ENCODE measurements at places on chromosomes 5 and 9.
A peak's percentile ranks its signal among the peaks of the same experiment; 100 is the strongest.

- no peak for DNase-seq
Measured at GRCh38 chr5:95102080-95102479, 182.8 kb downstream of the MCTP1 start.

- no peak for DNase-seq
Measured at GRCh38 chr9:110541950-110542349, 37.6 kb downstream of the SVEP1 start.

DNA sequence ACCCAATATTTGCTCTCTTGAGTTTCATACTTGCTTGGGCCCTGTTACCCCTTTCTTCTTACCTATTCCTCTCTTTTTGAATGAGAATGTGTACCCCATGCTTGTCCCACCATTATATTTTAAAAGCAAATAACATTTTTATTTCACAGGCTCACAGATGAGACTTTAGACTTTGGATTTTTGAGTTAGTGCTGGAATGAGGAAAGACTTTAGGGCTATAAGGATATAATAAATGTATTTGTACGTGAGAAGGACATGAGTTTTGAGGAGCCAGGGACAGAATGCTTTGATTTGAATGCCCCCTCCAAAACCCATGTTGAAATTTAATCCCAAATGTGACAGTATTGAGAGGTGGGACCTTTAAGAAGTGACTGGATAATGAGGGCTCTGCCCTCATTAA lies 33.1 kb upstream of the TNPO1 start:
- no peak for DNase-seq

DNA sequence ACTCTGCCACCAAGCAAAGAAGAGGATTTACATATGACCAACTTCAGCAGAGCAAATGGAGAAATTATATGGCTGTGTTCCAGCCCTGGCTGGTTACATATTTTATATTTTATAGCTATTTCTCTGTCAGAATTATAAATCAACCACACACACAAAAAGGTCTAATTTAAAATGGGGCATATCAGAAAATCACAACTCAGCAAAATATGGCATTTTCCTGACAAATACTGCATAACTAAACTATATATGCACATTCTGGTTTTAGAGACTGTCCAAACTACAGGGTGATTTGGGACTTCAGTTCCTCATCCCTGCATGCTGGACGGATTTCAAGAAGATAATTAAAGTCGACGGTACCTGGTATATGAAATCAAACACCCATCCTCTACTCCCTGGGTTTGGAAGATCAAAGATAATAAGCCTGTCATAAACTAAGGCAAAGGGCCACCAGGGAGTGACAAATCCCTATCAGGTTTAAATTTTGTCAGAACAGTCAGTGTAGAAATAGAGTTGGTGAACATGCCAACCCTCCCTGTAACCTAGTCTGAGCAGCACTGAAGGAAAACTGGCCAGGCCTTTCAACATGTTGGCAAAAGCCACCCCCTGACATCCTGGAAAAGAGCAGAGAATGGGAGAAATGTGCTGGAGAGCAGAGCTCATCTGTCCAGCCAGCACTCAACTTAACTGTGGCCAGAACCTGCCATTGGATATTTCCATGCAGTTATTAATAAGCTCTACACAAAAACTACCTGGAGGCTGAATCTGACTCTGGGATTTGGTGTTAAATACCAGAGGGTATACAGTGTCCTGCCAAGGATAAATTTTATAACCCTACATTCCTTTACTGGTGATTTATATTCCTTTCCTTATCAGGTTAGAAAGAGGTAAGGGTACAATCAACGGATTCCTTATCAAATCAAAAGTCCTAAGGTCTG lies 235.7 kb downstream of the ENC1 start:
- no peak for DNase-seq

DNA sequence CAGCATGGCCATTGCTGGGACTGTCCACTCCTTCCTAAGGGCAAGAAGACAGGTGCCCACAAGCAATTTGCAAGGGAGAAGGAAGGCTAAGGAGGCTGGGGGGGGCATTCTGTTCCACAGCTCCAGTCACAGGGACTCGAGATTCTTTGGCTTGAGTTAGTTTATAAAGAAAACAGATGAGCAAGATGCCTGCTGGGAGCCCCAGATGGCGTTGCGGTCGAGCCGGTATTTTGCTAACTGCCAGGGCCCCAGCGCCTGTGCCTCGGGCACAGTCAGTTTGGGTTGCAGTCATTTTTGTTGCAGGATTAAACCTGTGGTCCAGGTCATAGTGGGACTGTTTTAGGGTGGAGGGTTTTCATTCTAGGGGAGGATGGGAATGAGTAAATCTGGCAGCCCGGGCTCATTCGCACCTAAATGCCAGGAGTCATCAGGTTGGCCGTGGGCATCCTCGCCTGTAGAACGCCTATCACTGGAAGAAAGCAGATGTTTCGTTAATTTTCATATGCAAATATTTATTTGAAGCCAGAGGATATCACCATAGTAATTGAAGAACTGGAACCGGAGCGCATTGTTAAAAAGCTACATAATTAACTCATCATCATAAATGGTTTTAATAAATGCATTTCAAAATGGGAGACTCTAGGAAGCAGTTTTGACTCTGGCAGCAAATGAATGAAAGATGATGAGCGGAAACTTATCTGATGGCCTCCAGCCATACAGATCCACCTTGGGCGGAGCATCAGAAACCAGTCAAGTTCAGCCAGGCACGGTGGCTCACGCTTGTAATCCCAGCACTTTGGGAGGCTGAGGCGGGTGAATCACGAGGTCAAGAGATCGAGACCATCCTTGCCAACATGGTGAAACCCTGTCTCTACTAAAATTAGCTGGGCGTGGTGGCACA lies 87.1 kb upstream of the FCN2 start:
- DNase-seq, result no peak

DNA sequence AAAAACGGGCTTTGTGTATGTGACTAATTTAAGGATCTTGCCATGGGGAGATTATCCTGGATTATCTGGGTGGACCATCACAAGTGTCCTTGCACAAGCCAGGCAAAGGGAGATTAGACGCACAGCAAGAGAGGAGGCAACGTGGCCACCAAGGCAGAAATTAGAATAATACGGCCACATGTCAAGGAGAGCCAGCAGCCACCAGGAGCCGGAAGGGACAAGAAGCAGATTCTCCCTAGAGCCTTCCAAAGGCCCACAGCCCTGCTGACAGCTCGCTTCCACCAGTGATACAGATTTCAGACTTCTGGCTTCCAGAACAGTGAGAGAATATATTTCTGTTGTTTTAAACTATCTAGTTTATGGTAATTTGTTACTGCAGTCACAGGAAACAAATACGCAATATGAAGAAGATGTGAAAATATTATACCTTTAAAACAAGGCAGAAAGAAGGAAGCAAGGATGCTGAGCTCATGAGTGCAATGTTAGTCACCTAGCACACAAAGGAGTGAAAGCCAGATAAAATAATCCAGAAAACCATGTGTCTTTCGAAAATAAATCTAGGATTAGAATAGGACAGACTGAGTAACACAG lies 28.7 kb upstream of the F2RL1 start:
- no peak for DNase-seq

GRCh38 chr5:65790371-65791163 lies 68.6 kb downstream of the NLN start:
- DNase-seq, result no peak

DNA sequence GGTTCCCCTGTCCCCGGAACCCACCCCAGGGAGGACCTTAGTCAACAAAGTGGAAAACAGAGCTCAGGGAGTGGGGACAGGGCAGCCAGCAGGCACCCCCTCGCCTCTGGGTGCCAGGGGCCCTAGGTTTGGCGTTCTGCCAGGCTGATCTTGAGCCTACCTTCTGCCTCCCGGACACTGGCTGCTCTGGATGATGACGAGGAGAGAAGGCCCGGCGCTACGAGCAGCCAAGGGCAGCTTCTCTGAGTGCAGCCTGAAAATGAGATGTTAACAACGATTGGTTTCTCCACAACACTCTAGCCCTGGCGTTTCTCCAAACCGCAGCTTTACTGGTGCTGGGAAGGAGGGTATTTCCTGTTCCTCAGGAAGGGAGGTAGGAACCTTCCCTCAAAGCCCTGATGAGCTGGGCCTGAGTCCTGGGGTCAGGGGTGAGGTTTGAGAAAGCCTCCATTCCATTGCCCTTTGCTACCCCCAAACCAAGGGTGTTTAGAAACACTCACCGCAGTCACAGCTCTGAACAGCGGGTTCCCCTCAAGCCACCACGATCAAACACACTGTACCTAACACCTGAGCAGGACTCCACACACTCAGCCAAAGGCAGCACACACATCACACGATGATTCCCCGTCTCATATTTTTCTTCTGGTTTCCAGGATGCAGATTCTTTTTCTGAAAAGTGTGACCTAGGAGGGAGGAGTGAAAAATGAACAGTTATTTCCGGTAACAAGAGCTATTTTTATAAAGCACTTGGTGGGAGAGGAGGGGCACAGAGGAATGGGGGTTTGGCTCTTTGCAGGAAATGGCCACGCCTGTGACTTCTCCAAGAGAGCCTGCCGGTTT lies at the start of gene STING1:
TSS of gene STING1 (minus strand) at position 709 of the 840 bp plus-strand sequence. CDS start 1,054 bp downstream, outside the sequence.
- DNase-seq, result no peak

DNA sequence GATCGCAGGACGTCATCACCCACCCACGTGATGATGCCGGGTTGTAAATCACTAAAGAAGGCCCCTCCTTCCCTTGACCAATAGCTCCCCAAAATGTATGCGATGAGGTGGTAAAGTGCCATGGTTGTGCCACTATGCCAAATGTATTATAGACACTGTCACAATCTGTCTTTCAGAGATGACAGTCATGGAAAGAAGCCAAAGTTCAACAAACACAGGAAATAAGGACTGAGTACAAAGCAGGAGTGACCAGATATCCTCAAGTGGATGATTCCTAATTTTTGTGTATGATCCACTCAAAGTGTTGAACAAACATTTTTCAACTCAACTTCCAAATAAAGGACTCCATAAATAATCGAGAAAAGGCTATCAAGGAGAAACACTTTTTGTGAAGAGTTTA lies 12.5 kb downstream of the GLIS3 start:
- DNase-seq, result no peak

- DNase-seq, result no peak
Measured at GRCh38 chr5:66849803-66850202, 253.6 kb downstream of the MAST4 start.

GRCh38 chr5:159337016-159337955 lies 7.0 kb upstream of the IL12B start:
- DNase-seq, result no peak

DNA sequence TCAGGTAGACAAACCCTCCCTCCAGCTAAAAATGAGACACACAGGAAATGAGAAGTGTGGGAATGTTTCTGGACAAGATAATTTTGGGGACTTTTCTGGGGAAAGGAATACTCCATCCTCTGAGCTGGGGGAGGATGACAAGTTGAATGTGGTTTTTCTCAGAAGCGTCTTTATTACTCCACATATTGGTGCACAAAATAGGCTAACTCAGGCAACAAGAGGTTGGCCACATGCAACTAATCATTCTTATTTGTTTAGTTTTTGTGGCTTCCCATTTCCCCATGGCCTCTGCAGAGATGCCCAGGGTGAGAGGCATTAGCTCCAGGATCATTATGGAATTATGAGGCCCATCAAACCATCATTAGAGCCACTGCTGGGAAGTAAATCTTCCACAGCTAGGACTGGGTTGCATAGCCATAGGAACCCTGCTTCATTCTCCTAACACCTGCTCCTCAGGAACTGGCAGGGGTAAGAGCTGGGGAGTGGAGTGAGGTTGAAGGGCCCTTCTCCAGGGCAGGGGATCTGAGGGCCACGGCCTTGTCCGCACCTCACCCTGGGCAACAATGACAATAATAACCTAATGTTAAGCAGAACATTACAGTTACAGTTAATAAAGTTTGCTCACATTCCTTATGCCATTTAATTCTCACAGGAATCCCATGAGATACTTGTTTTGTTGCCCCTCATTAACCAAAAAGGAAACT lies 9.3 kb upstream of the SIL1 start:
- no peak for DNase-seq

DNA sequence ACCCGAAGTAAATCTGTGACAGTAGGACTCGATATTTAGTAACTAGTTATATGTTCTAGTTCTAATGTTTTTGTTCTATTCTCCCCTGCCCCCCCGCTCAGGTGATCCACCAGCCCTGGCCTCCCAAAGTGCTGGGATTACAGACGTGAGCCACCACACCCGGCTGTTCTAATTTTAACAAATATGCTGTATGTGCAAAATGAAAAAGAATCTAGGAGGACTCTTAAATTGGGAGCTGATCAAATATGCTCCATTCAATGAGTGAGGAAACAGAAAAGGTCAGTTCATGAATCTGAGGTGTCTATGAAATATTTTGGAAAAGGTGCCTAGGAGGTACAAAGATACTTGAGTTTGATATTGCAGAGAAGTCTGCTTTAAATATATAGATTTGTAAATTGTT lies 16.8 kb downstream of the CENPK start:
- DNase-seq, result no peak

GRCh38 chr5:134088994-134089560 lies 25.4 kb upstream of the TCF7 start:
- no peak for DNase-seq

DNA sequence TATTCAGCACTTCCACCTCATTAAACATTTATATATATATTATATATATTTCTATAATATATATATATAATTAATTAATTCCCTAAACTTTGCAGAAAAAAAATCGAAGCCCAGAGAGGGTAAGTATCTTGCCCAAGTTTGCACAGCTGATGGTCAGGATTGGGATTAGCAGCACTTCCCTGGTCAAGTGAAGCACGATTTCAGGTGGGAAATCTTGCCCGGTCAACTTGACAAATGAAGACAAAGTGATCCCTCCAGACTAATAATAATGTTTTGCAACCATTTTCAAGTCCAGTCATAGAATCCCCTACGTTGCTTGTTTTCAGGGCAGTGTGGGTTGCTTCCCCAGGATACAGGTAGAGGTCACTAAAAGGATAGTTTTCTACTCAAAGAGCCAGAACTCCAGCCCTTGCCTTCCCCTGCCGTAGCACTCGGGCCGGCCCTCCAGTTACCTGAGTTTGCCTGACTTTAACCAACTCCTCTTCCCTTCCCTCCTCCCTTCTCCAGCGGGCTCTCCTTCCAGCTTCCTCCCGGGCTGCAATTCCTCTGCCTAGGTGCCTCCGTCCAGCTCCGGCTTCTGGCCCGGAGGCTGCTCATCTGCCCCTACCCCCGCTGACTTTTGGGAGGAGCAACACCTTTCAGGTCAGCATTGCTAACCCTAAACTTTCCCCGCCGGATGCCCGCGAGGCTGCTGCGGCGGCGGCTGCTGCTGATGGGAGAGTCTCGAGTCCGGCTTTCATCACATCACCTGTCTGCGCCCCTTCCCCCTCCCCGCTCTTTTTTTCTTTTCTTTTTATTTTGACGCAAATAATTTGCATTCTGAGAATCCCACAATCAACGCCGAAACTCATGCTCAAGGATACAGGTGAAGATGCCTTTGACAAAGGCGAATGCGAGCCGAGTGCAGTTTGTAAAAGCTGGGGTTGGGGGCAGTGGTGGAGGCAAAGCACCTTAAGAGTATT lies 930 bp downstream of the PRLR start:
- DNase-seq, result peak; percentile 87

DNA sequence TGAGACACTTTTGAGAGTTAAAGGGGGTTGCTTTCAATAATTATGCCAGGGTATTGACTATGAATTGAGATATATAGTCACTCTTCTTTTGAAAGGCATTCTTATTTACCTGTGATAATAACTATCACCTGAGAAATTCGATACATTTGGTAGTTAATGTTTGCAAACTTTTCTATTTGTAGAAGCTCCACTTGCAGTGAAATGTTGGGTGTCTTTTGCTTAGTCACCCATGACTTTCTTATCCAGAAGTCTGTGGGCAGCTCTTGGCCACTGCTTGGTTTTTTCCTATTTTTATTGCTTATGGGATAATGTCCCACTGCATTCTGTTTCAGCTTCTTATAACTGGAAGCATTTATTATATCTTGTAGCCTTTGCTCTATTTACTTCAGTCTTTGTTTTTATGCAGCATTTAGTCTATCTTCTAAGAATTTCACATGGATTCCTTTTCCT lies 3.9 kb downstream of the MACIR start:
- DNase-seq, result no peak

GRCh38 chr5:67699560-67699959 lies 503.0 kb upstream of the CD180 start:
- DNase-seq, result no peak
